ENCODE measurements at places on chromosomes 3 and 15.

GRCh38 chr3:194711913-194712312, 26.2 kb downstream of the FAM43A start:
- no peak for DNase-seq

DNA sequence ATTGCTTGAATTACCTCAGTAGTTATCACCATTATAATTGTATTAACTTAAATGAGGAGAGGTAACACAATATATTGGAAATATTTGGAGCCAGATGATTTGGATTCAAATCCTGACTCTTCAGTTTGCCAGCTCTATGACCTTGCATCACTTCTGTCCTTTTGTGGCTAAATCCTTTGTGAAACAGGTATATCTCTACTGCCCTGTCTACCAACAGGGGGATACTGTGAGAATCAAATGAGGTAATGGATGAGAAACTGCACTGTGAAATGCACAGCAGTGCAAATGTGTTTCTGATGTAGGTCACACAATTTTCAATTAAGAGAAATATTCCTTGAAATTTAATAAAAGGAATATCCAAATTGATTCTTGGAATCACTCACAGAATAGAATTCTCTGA, 58.8 kb downstream of the CCDC54 start:
- no peak for DNase-seq

GRCh38 chr15:92951800-92952457, 51.8 kb downstream of the CHD2 start:
- no peak for DNase-seq

GRCh38 chr3:120471643-120472042, 20.9 kb upstream of the FSTL1 start:
- no peak for DNase-seq

- no peak for DNase-seq
Measured at GRCh38 chr3:68771681-68772080, 160.7 kb downstream of the TAFA4 start.

- no peak for DNase-seq
Measured at GRCh38 chr3:23884481-23884880, 32.3 kb downstream of the NKIRAS1 start.

DNA sequence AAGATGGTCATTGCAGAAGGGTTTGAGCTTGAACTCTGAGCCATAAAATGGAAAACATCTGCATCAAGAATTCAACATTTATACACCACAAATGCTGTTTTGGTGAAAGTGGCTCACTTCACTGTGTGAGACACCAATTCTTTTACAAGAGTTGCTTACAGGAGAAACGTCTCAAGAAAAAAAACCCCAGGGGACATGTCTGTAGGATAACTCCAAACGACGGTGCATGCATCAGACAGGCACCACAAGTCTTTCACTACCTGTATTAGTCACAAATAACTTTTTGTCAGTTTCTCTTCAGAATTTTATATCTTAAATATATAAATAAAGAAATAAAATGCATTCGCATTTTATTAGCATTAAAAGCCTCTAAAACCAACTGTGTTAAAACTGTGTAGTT, 164.3 kb downstream of the EFHB start:
- DNase-seq = no peak

- DNase-seq = peak; percentile 93
Measured at GRCh38 chr15:40440743-40441564, at the start of gene BAHD1. BAHD1 (plus strand) TSS chr15:40440953; CDS start chr15:40458465, 17,512 bp downstream.

- DNase-seq = no peak
Measured at GRCh38 chr3:70880421-70880820, 568.0 kb upstream of the MDFIC2 start.

DNA sequence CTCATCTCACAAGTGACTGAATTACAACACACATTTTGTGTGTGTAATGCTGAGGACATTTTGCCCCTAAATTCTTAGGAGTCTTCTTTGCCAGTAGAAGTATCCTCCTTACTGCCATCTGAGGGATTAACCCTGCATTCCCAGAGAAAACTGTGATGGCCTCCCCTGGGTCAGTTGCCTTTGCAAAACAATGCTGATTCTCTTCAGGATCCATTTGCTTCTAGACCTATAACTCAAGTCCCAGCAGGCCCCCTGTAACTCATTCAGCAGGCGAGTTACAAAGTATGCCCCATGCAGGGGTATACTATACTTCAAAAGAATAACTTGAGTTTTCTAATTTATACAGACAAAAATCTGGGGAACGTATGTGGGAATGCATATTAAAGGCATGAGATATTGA, 6.6 kb upstream of the MCF2L2 start:
- no peak for DNase-seq

DNA sequence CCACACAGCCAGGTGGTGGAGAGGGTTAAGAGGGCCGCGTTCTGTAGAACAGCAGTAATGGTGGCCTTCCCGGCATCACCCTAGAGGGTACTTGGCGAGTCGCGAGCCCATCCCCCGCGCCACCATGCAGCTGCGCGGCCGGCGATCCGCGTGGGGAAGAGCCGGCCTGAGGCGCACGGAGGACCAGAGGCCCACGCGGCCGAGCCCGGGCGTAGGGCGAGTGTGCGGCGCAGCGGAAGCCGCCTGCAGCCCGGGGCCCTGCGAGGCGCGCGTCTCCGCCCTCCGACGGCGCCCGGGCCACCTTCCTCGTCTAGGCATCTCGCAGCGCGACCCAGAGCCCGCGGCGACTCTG, 423 bp downstream of the TKT start:
- DNase-seq = no peak

DNA sequence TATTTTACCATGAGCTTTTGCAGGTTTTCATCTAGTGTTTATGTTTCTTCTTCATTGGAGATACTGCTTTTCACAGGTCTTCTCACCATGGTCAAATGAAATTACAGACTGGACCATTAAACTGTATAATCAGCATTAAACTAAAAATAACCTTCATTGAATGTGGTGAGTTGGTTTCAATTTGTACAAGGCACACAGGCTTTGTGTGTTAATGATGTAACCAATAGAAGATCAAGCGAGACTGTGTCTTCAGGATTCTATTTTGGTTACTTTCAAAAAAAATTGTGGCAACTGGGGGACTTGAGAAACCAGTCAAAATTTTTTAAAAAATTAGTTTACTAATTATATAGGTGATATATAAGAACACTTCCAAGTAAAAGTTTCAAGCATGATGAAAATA, 54.3 kb upstream of the GCSAM start:
- DNase-seq = no peak

GRCh38 chr3:105473521-105474223, 107.0 kb downstream of the ALCAM start:
- no peak for DNase-seq

- no peak for DNase-seq
Measured at GRCh38 chr3:135989242-135989641, 23.7 kb downstream of the PPP2R3A start.

- peak; percentile 1 for DNase-seq
Measured at GRCh38 chr3:186589121-186589520, 18.6 kb downstream of the DNAJB11 start.

- peak; percentile 34 for DNase-seq
Measured at GRCh38 chr3:184227481-184227935, 1.9 kb upstream of the VWA5B2 start.

GRCh38 chr15:68464448-68465090, 32.6 kb upstream of the ITGA11 start:
- DNase-seq = no peak

DNA sequence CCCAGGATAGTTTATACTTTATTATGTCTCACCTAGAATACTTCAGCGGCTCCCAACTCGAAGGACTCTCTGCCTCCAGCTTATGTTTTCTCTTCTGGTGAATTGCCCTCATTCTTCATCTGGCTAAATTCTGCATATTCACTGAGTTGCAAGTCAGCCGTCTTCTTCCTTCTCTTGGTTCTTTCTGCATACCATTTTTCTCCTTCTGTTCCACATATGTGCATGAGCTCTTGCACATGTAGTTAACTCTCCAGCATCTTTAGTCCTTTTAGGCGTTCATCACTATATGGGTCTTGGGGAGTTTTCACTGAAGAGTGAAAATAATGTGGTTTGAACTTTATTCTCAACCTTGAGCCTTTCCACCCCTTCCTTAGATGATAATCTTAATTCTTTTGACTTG, 70.1 kb downstream of the AP4E1 start:
- no peak for DNase-seq

- DNase-seq = no peak
Measured at GRCh38 chr15:69713726-69714559, 261.3 kb downstream of the RPLP1 start.

DNA sequence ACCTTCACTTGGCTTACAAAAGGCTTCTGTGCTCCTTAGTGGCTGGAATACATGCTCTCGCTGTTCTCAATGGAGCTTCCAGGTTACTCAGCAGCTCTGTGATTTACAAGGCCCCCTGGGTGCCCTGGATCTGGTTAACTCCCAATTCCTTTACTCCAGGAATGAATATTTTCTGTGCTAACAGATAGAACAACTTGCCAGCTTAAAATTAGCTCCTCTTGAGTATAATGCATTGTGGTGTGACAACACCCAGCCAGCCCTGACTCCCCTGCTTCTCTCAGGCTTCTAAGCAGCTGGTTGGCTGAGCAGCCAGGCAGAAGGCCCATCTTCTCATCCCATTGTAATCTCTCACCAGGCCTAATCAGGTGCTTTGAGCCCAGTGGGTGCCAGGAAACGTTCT, 246.4 kb downstream of the ALCAM start:
- no peak for DNase-seq

- DNase-seq = no peak
Measured at GRCh38 chr3:64443546-64444381, 218.5 kb upstream of the PRICKLE2 start.

DNA sequence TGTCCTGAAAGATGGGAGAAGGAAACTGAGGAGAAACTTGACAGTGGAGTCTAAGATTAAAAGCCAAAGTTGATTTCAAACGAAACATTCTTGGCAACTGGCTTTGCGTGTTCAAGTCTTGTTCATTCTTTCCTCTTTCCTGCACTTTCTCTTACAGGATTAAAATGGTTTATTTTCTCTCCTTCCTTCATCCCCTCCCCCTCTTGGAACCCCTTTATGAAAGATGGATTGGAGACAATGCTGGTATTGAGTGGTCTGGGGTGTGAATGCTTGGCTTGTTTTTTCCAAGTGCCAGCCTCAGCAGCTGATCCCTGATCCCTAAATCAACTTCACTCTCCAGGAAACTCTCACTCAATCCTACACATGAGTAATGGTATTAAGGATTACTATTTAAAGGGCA, 703 bp upstream of the LSAMP start:
- DNase-seq = no peak

DNA sequence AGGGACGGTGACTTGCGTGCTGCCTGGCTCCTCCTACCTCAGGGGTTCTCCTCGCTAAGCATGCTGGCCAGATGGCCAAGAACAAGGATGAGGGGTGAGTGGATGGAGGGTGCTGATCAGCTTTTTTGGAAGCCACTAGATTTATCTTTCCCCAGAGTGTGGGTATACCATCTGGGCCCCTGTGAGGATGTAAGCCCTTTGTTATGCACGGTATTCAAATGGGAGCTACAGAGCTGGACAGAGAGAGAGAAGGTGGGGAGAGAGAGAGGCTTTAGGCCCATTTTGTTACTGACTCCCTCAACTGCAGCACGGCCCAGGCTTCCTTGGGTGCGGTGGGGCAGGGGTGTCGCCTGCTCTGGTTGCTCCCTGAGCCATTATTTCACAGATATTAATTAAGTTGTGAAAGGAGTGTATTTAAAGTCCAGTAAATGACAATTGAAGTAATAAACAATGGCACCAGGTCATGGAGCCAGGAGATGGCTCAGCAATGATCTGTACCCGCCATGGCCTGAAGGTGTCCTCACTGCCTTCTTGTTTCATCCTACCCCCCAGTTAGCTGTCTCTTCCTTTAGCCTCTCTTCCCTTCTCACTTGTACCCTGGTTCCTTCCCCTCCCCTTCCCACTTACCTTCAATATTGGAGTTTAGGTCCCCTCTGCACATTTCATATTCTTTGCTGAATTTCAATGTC, 158.0 kb downstream of the CLSTN2 start:
- peak; percentile 98 for DNase-seq

- no peak for DNase-seq
Measured at GRCh38 chr3:197518881-197519421, 36.8 kb downstream of the BDH1 start.

- no peak for DNase-seq
Measured at GRCh38 chr3:183182073-183182472, 19.5 kb upstream of the LAMP3 start.

GRCh38 chr3:146496251-146496650, 26.9 kb upstream of the PLSCR2 start:
- DNase-seq = no peak

DNA sequence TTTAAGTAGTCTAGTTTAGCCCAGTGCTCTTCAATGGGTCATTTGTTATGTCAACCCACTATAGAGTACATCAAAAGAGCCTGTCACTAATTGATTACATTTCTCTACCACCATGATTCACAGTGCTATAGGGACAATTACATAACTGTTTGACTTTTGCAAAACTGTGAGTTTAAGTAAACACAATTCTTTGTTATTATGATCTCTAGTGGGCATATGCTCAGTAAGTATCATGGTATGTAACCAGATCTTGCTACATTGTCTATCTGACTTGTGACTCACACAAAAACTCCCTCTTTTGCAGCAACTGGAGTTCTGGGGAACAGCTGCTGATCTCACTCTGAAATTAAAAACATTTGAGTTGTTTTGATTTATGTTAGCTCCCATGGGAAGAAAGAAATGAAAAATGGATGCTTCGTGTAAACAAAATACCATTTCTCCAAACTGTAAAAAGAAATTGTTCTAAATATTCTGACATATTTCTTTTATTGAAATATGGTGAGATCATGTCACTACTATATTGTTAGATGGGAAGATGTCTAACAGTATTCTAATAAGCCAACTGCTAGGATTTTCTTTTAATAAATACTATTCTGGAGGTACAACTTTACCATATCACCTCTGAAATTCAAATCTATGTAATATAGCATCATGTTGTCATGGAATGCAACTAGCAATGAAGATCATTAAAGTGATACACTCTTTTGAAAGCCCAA, 470.4 kb downstream of the ROBO1 start:
- peak; percentile 92 for DNase-seq

- no peak for DNase-seq
Measured at GRCh38 chr3:66378256-66378655, 122.6 kb downstream of the LRIG1 start.

DNA sequence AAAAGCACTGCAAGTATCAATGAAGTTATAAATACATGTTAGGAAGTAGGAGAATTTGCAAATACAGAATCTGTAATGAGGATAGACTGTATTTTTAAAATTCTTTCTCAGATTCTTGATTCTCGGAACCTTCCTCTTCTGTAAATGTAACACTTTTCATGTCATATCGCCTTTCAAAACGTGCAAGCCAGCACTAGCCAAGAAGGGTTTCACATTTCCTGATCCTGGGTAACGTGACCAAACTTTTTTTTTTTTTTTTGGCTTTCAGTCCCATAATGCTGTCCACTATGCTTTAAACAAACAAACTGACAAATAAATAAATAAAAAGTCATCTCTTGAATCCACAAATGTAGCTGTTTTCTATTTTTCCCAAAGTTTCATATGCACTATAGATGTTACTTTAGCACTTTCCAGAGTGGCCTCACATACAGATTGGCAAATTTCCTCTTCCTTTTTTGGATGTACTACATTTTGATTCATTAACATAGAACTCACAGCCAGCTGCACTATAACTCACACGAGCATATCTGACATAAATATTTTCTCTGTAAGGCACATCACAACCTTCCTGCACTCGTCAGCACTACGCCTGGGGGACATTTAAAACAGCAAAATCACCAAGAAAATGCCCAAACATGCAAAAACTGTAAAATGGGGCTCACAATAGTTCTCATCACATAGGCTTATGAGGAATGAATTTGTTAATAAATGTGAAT, 208.1 kb downstream of the OSBPL10 start:
- DNase-seq = peak; percentile 5

- DNase-seq = no peak
Measured at GRCh38 chr15:97652041-97652440, 308.5 kb upstream of the ARRDC4 start.

GRCh38 chr3:171977860-171978259, 61.5 kb upstream of the FNDC3B start:
- DNase-seq = no peak
